CMK (cell line): ENCODE measurements at places on chromosomes 12 and 14.

DNA sequence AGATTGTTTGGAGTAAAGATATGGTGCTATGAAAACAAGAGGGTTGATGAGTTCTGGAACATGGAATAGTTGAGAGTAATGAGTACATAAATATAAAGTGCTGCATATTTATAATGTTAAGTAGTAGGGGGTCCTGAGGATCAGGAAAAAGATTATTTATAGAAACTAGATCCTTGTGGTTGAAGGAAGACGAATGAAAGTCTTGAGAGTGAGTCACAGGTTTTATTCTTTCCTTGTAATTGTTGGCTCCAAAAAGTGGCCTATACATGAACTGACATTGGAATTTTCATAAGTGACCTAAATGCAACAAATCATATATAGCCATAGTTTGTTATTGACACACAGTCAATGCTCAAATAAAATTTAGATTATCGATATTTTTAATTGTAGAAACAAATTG is 440.4 kb upstream of the PRICKLE1 start:
- no peak for DNase-seq

GRCh38 chr12:52759218-52759617 is 17.9 kb downstream of the KRT76 start:
- DNase-seq = no peak

DNA sequence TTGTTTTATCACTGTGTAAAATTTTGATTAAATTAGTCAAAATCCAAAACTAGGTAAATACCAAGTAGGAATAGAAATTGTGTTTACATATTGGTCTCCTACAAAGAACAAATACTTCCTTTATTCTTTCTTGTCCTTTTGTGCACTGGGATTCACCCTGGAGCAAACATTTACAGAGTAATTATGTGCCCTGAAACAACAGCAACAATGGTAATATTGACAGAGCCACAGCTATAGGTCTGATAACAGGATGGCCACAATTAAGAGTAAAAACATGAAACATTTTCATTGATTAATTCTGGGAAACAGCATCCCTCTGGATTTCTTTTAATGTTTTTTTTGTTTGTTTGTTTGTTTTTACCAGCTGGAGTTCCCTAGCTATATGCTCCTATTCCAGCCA is 61.2 kb downstream of the SLC38A6 start:
- no peak for DNase-seq

- no peak for DNase-seq
These were observed 32.0 kb upstream of the CCND2 start for GRCh38 chr12:4241592-4241991.

GRCh38 chr12:15355766-15356165 is 33.5 kb downstream of the PTPRO start:
- no peak for DNase-seq

GRCh38 chr12:106068296-106068695 is 70.5 kb downstream of the NUAK1 start:
- DNase-seq = no peak

- no peak for DNase-seq
These were observed 126.8 kb upstream of the EVL start for GRCh38 chr14:99938376-99938775.

- no peak for DNase-seq
These were observed 475.4 kb downstream of the NPAS3 start for GRCh38 chr14:33414041-33414440.

- DNase-seq = no peak
These were observed 33.0 kb downstream of the EMP1 start for GRCh38 chr12:13229504-13229903.

DNA sequence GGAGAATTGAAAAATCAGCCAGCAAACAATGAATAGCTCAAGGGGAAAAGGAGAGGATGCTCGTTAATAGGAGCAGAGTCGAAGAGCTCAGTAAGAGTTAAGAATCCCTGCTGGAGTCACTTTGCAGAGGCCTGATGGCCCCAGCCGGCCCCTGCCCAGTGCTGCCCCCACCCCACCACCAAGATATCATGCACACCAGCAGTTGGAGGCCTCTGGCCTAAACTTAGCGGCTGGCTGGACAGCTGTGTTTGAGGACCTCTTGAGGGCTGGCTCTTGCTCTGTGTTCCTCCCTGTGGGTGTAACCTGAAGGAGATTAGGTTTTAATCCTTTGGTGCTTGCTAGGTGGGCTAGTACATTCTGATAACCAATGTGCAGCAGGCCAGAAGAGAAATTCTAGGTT is 142.0 kb downstream of the PLXNC1 start:
- DNase-seq = no peak

DNA sequence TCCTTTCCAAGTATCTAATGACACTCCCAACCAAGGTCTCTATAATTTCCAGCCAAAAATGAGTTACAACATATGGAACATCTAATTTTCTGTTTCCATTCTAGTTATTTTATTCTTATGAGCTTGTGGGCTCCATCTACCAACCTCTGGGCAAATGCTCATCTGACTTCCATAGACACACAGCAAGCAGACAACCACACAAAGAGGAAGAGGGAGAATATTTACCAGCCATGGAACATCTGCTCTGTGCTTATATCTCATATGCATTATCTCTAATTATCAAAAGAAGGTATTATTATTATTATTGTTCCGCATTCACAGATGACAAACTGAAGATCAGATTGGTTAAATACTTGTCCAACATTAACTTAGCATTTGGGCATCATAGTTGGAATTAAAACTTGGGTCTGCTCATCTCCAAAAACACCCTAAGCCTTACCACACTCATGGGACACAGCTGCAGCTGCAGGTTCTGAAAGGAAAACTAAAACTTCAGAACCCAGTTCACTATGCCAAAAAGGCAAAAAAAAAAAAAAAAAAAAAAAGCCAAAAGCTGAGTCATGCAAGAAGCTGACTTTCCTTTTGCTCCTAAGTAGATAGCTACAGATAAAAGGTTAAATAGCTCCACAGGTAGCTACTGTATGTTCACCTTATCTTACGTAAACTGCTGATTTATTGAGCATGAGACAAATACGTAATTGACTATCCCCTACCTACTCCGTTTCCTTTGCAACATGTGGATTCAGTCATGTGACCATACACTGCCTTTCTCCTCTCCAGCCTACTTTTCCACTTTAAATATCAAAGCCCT is 23.6 kb upstream of the TCL1B start:
- no peak for DNase-seq

DNA sequence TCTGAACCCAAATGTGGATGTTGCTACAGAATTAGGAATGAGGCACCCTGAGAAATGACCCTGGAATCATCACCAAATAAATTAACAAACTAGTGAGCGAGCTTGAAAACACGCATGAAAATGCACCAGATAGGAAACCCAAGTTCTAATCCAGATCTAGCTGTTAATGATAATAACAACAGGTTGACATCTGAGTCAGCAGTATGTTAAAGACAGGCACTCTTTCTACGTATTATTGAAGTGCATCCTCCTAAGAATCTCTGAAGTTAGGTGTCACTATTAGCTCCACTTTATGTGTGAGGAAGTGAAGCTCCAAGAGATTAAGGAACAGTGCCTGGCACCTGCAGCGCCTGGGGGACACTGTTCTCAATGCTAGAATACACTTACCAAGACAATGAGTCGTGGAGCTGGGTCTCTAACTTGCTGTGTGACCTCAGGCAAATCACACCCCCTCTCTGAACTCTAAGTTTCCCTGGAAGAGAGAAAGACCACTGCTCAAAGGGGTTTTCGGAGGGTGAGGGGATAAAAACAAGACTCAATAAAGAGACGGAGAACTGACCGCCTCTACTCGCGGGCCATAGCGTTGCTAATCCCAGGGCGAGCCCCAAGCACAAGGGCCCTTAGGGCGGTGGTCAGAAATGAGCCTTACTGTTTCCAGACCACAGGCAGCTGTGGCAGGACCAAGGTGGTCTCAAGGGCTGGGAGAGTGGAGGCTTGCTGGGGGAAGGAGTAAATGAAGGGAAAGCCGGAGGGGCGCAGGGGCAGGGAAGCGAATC is 2.1 kb downstream of the SLC6A12 start:
- no peak for DNase-seq

DNA sequence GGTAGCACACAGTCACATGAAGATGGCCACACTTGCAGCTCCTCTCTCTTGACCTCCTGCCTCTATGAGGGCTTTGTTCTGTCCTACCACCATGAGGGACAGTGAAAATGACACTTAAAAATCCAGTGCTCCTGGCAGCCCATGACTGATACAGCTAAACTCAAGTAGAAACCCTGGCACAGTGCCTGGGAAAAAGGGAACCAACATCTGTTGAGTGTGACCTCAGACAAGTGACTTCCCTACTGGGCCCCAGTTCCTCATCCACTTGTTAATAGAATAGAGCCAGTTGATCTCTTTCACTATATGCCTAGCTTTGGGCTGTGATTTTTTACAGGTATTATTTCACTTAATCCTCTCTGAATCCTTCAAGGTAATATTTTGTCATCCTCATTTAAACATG is 4.8 kb downstream of the GUCY2C start:
- no peak for DNase-seq

DNA sequence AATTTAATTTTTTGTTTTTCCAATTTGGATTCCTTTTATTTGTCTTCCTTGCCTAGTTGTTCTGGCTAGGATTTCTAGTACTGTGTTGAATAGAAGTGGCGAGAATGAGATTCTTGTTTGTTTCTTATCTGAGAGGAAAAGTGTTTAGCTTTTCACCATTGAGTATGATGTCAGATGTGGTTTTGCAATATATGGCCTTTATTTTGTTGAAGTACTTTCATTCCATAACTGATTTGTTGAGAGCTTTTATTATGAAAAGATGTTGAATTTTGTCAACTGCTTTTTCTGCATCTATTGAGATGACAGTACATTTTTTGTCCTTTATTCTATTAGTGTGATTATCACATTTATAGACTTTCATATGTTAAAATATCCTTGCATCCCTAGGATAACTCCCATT is 462.0 kb downstream of the CCDC91 start:
- no peak for DNase-seq

DNA sequence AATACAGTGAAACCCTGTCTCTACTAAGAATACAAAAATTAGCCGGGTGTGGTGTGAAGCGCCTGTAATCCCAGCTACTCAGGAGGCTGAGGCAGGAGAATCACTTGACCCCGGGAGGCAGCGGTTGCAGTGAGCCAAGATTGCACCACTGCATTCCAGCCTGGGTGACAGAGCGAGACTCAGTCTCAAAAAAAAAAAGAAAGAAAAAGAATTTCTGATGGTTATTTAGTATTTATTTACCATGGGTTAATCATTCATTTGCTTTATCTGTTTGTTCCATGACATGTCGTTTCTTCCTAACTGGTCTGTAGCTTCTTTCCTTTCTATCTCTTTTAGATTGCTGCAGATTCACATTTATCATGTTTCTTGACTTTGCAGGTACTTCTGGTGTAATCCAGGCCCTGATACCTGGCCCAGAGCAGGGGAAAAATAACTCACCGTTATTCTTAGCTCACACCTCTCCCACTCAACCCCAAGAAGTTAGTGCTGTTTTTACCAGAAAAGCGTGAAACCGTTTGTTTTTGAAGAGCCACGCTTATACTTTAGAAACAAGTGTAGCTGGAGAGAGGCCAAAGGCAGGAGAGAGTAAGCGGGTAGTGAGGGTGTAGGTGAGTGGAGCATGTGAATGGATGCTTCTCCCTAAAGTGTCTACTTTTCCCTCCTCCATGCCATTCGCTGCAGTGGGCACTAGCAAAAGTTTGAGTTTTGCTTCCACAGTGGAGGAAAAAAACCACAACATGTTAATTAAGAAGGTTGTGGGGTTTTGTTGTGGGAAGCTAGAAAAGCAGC is 45.4 kb downstream of the SRGAP1 start:
- no peak for DNase-seq

DNA sequence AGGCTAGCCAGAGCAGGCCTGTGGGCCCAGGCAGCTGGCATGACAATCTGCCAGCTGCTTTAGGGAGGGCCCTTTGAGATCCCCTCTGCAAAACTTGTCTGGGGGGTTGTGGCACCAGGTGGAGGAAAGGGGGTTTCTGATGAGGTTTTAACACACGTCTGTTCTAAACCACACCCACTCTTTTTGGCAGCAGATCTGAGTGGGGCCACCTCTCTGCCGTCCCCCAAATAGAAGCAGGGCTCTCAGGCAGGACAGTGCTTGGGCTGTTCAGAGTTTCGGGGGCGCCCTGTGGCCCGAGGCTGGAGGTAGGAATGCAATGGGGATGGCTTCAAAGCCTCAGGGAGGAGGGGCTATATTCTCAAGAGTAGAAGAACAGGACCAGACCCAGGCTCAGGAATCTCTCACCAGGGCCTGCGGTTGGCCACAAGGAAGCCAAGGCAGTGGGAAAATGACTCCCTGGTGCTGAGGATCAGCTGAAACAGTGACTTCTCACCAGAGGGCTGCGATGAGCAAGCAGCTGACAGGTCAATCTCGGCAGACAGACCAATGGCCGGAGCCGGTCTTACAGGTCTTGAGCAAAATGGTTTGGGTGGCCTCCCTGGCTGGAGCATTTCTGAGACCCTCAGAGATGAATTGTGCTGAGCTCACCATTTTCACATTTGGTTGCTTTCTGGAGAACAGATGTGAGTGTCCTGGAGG is 1.5 kb upstream of the KRT5 start:
- DNase-seq = no peak
